ENCODE measurements at places on chromosomes 12 and 14.

GRCh38 chr12:57372233-57372632 lies 58.6 kb downstream of the R3HDM2 start:
- peak; percentile 39 for DNase-seq

- no peak for DNase-seq
Observed at GRCh38 chr12:11677093-11677492, 27.6 kb downstream of the ETV6 start.

- no peak for DNase-seq
Observed at GRCh38 chr14:61503167-61503801, 181.9 kb downstream of the PRKCH start.

DNA sequence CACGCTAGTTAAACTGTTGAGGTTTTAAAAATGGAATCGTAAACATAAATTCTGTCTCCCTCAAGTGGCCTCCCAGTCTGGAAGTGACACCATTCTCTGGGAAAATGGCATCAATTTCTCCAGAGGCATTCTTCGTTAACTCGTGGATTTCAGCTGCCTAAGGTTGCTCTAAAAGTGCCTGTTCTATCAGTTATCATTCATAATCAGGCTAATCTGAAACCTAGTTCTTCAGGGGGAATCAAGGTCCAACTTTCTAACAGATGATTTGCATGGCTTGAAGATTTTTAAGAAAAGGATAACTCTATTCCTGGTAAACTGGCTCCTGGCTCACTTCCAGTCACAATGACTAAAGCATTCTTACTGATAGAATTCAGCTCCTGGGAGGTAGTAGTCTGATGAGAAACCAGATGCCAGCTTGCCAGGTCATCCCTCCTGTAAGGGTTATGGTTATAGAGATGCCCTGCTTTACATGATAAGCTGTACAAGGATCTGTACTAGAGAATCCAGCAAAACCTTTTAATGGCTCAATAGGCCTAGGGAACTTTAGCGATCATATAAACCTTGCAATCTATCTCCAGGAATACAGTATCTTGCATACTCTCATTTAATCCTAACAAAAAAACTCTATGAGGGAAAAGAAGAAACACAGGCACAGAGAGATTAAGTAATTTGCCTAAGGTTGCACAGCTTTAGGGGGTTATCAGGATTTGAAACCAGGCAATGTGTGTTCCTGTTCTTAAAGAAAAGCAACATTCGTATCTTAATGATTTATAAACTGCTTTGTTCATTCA lies 1.5 kb downstream of the L3HYPDH start:
- peak; percentile 90 for DNase-seq

DNA sequence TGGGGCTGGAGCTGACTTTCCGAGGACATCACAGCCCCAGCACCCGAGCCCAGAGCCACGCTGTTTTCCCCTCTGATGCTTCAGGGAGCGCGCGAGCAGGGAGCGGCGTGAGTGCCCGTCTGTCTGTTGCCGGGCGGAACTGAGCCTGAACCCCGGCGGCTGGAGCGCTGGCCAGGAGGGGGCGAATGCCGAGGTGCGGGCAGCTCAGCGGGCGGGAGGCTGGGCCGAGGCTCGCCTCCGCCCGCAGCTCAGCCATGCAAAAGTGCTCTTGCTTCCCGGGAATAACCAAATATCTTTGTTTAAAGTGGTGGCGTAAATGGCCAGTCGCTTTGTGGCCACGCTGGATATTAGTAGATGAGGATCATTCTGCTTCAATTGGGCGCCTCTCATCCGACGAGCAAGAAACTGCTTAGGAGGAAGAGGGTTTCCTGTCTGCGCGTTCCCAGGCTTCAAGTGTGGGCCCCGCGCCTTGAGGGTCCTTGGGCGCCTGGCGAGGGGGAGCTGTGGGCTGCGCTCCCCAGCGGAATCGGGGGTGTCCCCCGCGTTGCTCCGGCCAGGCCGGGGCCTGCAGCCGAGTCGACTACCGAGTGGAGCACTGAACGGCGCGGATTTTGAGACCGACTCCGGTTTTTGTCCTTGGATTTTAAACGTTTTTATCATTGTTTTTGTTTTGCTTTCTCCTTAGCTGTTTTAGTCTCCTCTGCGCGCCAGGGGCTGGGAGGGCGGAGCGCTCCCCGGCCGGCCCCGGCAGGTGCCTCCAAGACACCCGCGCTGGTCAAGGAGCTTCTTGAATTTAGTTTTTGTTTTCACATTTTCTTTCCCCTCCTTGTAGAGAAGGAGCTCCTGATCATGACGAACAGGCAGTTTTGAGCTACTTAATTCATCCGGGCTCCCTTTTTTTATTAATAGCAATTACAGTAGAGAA lies 831 bp upstream of the NKX2-1 start:
- DNase-seq, result peak; percentile 20

DNA sequence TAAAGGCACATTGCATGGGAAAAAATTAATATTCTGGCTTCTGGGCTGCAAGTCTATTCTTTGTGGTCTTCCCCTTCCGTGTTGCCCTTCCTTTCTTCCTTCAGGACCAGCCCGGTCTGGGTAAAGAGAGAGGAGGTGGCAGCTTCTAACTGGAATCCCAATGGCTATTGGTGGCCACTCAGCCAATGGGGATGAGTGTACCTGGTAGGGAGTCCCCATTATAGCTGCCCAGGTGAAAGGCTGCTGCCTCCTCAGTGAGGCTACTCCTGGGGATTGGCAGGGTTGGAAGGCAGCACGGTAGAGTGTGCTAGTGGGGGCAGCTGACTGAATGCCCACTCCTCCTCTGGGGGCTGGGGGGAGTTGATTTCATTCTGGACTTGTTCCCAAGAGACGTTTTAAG lies 112.6 kb downstream of the RBM19 start:
- DNase-seq, result no peak

DNA sequence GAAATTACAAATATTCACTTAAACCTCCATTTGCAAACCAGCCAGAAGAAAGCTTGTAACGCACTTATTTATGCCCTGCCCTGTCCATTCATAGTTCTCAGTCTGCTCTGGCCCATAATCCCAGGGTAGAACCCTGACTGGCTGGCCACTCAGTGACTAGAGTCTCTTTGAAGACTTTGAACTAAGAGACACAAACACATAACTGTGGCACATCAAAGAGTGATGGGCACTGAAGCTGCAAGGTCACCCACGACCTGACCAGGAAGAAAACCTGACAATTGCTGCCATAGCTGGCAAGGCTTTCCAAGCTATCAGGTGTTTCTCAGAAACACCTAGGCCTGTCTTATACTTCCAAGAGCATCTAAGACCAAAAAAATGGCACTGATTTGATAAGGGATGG lies 28.7 kb downstream of the SLC41A2 start:
- no peak for DNase-seq

DNA sequence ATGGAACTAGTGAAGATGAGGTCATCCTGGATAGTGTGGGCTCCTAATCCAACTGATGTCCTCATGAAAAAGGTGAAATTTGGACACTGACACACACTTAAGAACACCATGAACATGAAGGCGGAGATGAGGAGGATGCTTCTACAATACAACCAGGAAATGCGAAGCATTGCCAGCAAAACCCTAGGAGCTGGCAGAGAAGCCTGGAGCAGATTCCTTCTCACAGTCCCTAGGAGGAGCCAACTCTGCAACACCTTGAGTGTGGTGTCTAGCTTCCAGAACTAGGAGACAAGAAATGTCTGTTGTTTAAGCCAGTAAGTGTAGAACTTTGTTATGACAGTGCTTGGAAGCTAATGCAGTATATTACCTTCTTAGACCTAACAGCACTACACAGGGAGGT lies 191.9 kb upstream of the PWP1 start:
- no peak for DNase-seq

DNA sequence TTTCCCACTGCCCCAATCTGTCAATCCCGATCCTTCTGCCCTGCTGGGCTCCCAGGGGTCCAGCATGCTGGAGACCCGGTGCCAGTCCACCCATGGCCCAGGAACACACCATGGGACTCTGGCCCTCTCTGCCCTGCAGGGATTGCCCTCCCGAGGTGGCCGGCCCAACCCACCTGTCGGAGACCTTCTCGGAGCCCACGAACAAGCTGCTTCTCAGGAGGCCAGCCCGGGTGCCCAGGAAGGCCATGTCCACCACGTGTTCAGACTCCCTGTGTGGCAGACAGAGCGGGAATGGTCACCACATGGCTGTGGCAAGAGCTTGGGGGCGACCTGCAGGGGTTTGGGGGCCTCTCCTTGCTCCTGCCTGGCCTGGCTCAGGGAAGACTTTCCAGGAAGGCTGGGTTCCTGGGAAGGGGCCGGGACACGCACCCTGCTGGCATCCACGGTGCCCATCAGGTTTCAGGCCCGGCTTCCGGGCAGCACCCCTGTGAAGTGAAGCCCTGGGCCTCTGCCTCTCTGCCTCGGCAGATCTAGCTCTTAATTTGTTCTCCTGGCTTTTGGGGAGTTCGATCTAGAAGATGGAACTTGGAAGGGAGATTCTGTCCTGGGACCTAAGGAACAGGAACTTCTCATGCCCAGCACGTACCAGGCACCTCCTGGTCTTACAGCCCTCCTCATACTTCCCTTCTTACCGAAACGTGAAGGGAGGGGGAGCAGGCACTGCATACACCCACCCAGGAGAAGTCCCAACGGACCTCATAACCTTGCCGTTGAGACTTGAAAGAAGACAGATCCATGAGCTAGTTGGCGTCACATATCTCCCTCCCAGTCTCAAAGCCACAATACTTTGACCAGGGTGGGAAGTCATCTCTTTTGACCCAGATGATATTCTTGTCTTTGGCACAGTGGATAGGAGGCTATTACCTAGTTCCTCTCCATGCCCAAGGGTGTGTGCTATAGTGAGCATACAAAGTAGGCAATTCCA lies 26.3 kb downstream of the LRTM2 start:
- DNase-seq, result no peak

DNA sequence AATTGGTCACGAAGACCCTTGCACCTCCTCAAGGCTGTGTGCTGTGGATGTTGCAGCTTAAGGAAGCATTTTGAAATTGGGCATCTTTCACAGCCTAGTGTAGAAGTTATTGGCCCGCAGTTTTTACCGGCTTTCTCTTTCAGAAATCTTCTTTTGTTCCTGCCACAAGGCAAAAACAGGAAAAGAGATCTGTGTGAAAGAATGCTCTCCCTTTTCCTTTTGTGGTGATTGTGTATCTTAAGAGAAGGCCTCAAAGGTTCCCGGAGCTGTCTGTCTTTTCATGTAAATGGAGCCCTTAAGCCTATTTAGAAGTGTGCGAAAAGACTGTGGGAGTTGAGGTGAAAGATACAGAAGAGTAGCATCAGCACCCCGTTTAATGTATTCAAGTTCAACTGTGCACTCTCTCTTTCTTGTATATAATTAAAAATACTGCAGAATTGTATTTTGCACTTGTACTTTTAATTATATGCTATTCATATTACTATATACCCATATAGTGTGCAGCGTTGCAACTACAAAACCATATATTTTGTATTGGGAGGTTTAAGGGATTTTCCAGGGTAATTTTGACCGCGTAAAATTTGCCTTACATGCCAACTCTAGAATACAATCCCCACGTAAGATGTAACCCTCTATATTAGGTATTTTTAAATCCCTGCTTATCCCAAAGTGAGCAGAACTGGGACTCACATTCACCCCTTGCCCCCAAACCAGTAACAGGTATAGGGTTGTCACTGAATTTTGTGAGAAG lies 441.7 kb downstream of the RAD51B start:
- no peak for DNase-seq

GRCh38 chr12:2384533-2385351 lies 332.0 kb downstream of the CACNA1C start:
- no peak for DNase-seq

GRCh38 chr14:60655119-60655897 lies 6.0 kb upstream of the SIX1 start:
- DNase-seq, result no peak

DNA sequence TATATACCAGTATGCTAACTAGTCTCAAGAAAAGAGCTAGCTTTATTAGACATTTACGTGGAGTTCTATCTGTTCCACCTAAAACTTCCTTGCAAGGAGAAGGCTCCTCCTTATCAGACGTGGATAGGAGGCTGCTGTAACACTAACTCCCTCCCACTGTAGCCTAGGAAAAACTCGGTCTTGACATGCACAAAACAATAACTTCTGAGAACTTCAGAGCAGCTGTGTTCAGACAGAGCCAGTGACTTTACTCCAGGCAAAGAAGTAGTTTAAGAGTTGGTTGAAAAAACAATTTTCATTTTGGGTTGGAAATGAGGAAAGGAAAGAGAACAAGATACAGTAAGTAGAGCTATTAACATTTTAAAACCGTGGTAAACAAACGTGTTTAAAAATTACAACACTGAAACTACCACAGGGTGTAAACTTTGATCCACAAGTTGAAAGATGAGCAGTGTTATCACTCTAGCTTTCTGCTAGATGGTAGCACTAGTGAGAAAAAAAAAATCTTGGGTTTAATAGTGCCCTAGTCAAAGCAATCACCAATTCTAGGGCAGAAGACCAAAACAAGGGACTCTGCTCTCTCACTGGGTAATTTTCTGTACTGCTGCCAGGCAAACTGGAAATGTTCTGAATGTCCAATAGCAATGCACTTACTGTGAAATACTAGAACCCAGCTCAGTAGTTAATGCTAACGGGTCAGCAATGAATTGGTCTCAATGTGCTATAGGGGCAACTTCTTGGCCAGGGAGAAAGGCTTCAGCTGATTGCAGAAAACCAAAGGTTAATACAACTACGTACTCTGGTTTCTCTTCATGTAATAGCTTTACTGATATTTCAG lies 2.4 kb downstream of the ATF7 start:
- DNase-seq, result no peak

DNA sequence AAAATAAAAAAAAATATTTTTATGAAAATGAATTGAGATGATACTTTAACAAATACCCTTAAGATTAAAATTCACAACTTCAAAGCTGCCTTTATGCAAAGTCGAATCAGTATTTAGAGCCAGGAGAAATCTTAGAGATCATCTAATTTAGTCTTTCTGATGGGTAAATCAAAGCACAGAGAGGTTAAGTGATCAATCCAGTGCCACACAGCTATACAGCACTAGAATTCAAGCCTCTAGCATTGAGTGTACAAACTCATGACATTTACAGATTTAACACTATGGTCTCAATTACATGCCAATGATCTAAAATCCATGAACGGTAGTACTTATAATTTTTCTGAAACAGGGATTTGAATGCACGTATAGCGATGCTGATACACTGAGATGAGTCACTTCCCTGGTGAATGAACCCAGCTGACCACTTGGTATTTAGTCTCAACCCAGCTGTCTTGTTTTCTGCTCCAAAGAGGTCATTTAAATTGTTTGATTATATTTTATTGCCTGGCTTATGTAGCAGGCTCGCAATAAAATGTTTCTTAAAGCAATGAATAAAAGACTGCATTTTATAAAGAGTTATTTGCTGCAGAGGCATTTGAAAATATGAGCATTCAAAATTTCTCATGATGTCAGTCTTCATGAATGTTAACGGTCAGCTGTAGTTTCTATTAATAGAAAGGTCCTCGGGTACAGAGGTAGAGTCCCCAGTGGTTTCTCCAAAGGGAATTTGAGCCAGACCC lies 152.4 kb upstream of the PRICKLE1 start:
- DNase-seq, result peak; percentile 41

- no peak for DNase-seq
Observed at GRCh38 chr12:2495417-2496112, 299.2 kb upstream of the FKBP4 start.

GRCh38 chr14:50955373-50956043 lies 11.2 kb upstream of the PYGL start:
- DNase-seq, result peak; percentile 90

GRCh38 chr12:48193623-48194022 lies 9.5 kb downstream of the OR10AD1 start:
- no peak for DNase-seq

- DNase-seq, result no peak
Observed at GRCh38 chr12:49536526-49537071, 2.2 kb upstream of the KCNH3 start.

All from HS-27A (cell line).